ENCODE measurements at places on chromosomes 5 and 9.

DNA sequence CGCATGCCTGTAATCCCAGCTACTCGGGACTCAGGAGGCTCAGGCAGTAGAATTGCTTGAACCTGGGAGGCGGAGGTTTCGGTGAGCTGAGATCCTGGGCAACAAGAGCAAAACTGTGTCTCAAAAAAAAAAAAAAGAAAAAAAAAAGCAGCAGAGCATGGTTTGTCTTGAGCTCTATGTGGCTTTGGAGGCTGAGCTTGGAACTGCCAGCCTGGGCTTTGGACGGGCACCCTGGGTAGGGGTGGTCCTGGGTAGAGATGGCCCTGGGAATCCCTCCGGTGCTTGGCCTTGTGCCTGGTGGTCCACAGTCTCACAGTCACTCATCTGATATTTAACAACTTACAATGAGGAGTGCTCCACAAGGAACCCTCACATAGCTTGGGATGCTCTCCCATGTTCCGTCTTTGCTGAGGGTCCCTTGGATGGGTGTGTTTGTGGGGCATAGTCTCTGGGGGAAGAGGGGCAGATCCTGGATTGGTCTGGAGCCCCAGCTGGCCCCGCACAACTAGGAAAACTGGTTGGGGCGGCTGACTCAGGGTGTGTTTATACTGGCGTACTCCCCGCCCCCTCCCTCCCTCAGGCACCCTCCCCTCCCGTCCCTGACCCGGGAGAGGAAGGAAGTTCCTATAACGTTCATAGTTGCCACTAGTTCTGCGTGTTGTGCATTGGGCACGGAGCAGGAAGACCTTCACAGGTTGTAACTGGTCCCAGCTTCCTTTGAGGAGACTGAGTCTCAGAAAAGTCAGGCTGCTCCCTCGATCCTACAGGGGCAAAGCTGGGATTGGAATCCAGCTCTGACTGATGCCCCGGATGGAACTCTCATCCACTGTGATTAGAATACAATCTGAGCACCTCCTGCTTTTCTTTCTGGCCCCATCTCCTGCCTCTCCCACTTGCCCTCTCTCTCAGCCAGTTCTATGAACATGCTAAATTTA, 11.2 kb downstream of the IER5L start:
- DNase-seq, result peak; percentile 89

DNA sequence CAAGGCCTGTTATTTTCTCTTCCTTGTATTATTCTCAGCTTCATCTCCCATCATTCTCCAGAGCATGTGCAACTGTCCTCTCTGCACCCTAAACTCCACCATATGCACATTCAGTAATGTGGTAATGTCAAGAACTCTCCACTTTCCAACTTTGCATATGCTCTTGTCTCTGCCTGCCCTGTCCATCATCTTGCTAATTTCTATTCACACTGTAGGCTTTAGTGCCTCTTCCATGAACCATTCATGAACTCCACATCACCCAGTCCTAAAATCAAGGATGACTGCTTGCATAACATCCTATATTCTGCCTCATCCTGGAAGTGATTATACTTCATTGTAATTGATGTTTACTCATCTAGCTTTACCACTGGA, 354.8 kb downstream of the PDE4D start:
- no peak for DNase-seq

- peak; percentile 83 for DNase-seq
Observed at GRCh38 chr9:136576269-136576626, 30.4 kb upstream of the NOTCH1 start.

DNA sequence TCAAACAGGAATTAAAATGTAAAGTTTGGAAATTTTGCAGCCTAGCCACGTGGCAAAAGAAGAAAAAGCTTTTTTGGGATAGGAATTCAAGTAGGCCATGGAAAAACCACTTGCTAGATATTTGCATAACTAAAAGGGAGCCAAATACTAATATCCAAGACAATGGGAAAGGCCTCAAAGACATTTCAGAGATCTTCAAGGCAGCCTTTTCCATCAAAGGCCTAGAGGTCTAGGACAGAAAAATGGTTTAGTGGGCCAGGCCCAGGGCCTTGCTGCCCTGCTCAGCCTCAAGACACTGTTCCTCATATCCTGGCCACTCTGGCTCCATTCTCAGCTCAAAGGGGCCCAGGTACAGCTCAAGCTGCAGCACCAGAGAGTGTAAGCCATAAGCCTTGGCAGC, 265.9 kb upstream of the RPS23 start:
- no peak for DNase-seq

DNA sequence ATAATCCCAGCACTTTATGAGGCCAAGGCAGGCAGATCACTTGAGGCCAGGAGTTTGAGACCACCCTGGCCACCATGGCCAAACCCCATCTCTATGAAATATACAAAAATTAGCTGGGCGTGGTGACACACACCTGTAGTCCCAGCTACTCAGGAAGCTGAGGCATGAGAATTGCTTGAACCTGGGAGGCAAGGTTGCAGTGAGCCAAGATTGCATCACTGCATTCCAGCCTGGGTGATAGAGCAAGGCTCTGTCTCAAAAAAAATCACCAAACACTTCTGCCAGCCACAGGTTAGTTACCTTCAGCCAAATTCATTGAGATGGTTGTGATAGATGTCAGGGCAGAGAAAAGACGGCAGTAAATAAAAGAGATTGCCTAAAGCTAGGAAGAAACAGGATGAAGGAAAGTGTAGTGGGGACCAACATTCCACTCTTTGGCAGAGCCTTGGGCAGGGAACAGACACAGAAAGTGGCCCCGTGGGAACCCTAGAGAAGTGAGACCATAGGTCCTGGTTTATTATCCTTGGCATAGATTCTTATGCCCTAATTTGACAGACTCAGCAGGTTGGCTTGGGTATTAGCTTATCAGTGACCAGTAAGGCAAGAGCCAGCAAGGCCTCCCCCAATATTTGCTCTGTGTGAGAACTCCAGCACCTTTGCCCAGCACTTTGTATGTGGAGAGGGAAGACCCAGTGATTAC, 5.5 kb upstream of the CEP120 start:
- no peak for DNase-seq

- DNase-seq, result no peak
Observed at GRCh38 chr9:85700330-85700729, 41.4 kb downstream of the AGTPBP1 start.

DNA sequence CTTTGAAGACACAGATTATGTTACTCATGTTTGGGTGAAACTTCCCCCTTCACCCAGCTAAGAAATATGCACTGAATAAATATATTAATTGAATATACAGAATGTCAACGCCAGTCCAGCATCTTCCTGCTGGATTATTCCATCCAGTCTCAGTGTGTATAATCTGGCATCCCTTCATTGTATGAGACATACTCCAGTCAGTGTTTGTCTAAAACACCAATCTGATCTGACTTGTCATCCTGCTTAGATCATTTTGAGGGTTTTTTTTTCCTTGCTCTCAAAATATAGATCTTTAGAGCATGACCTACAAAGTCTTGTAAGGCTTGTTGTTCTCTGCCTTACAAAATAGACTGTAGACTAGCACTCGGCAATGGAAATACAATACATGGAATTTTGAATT, 195.1 kb downstream of the SMARCA2 start:
- no peak for DNase-seq

- no peak for DNase-seq
Observed at GRCh38 chr9:1171546-1171945, 121.4 kb downstream of the DMRT2 start.

GRCh38 chr5:127492854-127493738, 24.3 kb upstream of the PRRC1 start:
- DNase-seq, result no peak

DNA sequence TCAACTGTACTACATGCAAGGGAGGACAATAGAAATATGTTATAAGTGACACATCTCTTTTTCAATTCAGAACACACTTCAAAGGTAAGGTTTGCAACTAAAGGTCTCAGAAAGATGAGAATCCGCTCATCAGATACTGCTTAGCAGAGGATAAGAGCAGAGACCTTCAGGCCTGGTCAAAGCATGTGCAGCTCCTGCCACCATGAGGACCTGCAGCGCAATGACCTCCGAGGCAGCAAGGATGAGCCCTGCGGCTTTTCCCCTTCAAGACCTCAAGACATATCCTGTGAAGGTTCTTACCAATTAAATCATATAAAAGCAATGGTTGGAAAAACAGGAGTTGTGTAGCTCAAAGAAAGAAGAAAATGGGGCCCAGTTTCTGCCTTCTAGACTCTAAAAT, 135.8 kb downstream of the TRIM36 start:
- no peak for DNase-seq

DNA sequence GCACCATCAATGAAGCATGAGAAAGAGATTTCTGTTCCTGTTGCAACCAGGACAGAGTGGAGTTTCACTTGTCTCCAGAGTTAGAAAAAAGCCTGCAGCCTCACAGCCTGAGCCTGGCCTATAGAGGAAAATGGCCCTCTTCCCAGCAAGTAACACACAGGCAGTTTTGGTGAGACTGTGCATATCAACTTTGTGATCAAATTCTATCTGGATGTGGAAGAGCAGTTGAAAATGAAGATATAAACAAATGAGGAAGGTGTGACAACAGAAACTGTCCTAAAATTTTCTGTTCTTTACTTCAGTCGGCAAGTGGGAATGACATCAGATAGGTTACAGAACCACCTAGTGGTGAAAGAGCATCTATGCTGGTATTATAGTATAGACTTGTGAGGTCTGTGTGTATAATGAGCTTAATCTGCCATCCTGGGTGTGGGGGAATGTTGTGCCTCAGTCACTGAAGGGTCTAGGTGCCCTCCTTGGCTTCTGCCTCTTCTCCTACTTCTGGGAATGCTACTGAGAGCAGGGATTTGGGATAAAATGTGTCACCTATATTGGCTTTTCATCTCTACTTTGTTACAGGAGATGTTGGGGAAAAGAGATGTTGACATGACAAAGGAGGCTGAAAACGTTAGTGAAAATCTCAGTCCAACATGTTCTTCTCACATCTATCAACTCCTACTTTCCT, 28.2 kb downstream of the YIPF5 start:
- no peak for DNase-seq

- DNase-seq, result no peak
Observed at GRCh38 chr5:135711911-135712310, 122.6 kb upstream of the SLC25A48 start.

DNA sequence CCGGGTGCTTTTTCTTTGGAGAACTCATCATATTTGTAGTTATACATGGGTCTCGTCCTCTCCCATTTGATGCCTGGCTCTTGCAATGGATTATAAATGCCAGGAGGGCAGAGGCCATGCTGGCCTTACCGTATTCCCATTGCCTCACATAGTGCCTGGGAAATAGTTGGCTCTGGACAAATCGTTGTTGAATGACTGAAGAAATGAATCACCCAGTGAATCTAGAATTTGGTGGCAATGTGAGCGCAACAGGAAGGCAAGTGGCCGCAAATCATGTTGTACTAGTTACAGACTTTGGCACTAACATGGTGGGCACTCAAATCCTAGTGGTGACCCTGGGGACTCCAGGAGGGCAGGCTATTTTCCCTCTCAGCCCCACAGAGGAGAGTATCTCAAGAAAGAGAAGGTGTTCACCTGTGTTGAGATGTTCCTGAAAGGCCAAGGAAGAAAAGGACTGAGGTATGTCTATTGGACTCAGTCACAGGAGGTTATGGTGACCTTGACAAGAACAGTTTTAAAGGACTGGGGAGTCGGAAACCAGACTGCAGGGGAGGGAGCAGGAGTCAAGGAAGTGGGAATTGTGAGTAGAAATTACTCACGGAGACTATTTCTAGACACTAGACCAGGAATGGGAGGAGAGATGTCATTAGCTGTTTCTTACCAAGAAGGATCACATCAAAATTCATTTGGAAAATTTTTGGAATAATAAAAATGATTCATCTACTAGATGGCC, 61.7 kb upstream of the COL15A1 start:
- DNase-seq, result no peak

DNA sequence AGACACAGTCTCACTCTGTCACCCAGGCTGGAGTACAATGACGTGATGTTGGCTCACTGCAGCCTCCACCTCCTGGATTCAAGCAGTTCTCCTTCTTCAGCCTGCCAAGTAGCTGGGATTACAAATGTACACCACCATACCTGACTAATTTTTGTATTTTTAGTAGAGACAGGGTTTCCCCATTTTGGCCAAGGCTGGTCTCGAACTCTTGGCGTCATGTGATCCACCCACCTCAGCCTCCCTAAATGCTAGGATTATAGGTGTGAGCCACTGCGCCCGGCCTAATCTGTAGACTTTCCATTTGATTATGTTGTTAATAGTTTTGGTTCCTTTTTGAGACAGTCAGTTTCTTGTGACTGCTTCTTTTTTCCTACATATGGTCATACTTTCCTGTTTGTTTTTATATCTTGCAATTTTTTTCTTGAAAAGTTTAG, 31.0 kb downstream of the MTREX start:
- DNase-seq, result peak; percentile 63

- no peak for DNase-seq
Observed at GRCh38 chr9:86324308-86324707, 29.9 kb downstream of the TUT7 start.

DNA sequence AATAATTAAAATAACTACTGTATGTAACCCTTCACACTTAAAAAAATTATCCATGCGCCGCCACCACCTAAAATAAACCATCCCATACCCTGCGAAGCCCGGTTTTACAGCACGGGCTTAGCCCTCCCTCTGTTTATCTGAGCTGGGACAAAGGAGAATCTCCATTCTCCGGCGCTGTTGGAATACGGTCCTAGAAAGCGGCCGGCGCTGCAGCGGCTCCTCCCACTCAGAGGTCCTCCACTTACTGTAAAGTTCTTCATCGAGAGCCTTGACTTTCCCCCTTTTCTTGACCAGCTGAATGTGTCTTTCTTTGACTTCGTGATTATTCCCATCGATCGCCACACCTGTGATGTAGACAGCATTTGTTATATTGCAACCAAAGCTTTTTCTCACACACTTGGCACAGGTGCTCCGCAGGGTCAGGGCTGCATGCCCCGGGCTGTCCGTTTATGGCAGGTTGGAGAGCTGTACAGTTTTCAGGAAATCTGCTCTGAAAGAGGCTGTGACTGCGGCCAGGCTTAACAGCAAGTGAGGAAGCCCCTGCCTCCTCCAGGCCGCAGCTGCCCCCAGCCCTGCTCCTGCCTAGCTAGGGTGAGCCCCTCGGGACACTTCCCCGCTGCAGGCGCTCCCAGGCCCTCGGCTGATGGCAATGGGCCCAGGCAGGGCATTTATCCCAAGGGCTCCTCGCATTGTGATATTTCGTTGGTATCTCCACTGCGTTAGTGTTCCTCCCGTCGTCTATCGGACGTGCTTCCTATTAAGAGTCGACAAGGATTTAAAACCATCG, 16.7 kb downstream of the GFPT2 start:
- DNase-seq, result peak; percentile 73

GRCh38 chr9:107138261-107138992, 144.7 kb upstream of the RAD23B start:
- no peak for DNase-seq
